ENCODE measurements at places on chromosomes 13 and 19.
A peak's percentile ranks its signal among the peaks of the same experiment; 100 is the strongest.

DNA sequence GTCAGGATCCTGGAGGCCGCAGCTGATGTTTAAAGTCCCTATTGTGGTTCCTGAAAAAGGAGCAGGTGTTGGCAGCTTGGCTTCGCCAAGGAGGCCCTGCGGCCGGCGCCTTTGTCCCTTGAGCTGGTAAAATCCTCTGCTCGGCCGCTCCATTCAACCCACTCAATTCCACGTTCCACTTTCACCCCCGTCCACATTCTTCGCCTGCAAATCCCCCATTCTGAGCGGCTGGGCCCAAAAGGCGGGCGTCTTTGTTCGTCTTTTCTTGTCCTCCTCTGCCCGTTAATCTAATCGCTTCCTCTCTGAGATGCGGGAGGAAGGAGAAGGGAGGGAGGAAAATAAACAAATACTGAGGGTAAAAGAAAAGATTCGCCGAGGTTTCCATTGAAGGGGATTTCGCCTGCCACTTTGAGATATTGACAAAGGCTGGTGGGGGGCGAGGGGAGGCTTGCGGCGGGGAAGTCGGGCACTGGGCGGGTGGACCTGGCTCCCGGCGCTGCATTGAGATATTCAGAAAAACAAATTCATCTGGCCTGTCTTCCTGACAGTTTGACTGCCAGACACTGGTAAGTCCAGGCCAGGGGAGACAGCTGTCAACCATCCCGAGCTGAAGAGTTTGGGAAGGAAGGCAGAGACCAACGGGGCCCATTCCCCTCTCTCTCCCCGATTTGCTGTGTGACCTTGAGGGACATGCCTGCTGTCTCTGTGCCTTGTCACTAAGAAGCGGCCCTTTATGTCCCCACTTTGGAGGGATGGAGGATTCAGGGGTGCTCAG, 37.6 kb downstream of the ZNRF4 start:
- DNase-seq: no peak

DNA sequence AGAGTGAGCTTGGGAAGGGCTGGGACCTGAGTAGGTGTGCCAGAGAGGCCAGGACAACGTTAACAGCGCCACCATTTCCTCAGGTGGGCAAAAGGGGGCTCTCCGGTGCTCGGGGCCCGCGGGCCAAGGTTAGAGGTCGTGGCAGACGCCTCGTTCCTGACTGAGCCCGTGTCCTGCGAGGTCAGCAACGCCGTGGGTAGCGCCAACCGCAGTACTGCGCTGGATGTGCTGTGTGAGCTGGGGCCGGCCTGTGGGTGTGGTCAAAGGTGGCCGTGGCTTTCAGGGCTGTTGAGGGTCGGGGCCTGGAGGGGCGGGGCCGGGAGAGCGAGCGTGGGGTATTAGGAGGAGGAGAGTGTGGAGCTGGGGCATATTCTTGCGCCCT, 3.7 kb downstream of the KIRREL2 start:
- no peak for DNase-seq

GRCh38 chr13:32056316-32056715, 24.7 kb downstream of the FRY start:
- DNase-seq: no peak

DNA sequence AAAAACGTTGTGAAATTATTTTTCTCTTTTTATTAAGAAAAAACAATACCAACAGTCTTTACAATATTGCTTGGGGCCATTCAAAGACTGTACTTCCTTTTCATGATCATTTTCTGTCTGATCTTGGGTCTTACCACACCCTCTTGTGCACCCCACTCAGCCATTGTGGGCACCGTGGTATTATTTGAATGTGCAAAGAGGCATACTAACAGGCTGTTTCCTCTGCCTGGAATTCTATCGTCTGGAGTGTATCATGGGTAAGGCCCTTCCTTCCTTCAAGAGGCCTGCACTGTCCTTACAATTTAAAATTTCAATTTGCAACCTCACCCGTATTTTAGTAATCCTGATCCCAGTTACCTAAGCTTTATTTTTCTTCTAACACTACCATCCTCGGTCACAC, 76.5 kb downstream of the FGF14 start:
- no peak for DNase-seq

DNA sequence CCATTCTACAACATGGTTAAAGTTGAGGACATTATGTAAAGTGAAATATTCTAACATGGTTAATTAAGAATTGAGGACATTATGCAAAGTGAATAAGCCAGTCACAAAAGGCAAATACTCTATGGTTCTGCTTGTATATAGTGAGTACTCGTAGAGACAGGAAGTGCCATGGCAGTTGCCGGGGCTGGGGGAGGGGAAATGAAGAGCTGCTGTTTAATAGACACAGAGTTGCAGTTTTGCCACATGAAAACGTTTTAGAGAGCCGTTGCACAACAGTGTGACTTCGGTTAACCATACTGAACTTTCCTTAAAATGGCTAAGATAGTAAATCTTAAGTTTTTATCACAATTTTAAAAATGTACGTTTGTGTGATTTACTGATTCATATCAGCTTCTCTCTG, 176.9 kb downstream of the SHISA2 start:
- DNase-seq: no peak

DNA sequence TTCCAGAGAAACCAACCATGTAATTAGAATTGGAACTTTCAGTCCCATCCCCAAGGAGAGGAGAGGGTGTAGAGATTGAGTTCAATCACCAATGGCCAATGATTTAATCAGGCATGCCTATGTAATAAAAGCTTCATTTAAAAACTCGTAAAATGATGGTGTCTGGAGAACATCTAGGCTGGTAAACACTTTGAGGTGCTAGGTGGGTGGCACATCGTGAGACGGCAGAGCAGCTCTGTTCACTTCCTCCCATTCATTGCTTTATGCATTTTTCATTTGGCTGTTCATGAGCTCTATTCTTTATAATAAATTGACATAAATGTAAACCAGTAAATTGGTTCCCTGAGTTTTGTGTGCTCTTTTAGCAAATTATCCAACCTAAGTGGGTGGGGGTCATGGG, 90.1 kb downstream of the ELF1 start:
- no peak for DNase-seq

DNA sequence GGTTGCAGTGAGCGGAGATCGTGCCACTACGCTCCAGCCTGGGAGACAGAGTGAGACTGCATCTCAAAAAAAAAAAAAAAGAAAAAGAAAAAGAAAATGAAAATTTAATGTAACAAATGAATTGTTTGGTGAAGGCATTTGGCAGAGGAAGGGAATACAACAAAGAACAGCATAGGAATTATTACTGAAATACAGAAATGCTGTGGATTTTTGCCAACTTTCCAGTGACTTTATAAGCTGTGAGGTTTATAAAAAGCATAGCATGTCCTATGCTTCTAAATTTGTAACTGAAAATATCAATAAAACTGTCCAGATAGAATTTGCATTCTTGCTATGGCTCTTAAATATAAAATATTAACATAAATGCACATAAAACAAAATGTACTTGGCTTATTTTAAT, 112.9 kb upstream of the IRS2 start:
- DNase-seq: no peak

DNA sequence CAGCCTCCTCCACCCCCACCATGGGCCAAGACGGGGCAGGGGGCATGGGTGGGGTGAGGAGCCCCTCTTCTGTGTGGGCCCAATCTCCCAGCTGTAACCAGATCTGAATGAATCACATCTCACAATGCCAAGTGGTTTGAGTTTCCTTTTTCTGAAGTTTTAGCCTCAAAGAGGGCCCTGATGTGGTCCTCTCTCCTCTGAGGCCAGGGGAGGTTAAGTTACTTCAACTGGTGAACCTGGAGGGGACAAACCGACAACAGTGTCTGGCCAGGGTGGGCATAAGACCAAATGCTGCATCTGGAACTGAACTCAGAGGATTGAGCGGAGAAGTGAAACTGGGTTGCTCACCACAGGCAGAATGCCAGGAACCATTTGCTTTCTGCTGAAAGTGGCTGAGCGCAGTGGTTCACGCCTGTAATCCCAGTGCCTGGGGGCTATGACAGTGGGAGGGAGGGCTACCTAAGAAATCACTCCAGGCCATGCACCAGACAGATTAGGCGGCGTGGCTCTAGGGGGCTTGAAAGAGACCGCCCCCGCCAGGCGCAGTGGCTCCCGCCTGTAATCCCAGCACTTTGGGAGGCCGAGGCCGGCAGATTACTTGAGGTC, 15.4 kb upstream of the IRGC start:
- peak; percentile 88 for DNase-seq

DNA sequence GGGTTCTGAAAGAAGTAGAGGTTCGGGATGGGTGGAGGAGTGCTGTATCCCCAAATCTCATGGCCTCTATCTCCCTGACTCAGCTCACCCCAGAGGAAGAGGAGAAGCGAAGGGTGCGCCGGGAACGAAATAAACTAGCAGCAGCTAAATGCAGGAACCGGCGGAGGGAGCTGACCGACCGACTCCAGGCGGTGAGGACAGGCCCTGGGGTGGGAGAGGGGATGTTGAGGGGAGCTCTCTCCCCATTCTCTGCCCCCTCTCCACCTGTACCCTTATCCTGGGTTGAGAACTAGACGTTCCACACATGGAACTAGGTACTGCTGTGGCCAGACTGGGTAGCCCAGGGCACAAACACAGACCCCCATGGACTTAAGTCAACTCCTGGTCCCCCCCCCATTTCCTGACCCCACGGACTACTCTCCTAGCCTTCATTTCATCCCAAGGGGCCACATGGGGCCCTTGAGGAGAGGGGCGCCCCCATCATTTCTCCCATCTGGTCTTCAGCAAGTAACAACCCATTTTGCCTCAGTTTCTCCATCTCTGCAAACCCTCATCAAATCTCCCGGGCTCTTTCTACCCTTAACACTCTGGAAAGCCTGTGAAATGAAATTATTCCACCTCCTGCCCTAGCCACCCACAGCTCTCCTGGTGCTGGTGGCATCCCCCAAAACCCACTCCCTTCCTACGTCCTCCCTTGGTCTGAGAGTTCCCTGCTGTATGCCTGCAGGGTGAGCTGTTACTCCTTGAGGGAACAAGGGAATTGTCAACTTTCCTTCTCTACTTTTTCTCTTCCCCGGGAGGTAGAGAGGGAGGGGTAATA, 3.5 kb downstream of the FOSB start:
- no peak for DNase-seq

DNA sequence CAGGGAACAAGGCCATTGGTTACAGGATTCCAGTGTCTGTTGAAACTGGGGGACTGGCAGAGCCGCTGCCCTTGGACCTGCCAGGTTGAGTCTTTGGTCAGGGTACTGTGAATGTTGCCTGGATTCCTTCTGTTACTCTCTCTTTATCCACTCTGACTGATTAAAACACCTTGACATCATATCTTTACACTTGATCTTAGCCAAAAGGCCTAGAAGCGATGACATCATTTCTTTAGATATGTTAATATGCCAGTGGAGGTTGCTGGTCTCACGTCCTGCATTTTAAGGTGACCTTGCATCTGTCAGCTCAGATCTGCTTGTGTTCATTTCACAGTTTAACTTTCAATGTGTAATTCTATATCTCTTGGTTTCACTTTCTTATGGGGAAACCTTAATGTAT, 9.2 kb downstream of the GPATCH1 start:
- no peak for DNase-seq

DNA sequence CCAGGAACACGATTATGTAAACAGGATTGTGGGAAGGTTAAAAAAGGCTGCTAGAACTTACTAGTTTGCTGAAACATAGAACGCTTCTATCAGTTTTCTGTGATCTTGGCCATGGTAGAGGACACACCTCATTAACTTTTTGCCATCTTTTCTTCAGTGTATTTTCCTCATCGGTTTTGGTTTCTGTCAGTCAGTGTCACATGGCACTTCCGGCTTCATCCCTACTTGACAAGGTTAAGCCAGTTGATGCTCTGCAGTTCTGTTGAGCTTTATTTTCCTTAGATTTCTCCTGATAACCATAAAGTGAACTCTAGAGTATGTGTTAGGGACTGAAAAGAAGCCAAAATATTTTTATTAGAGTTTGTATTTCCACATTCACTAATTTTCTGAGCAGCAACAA, 147.5 kb downstream of the NDFIP2 start:
- DNase-seq: no peak

DNA sequence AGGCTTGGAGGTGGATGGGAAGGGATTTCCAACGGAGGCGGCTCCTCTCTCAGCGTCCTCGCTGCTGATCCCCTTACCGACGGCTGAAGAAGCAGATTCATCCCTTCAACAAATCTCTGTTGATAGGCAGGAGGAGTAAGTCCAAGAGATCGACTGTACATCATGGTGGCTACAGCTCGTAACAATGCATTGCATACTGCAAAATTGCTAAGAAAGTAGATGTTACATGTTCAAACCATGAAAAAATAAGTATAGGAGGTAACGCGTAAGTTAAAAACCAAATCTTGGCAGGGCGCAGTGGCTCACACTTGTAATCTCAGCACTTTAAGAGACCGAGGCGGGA, 468 bp upstream of the SLC39A3 start:
- no peak for DNase-seq

DNA sequence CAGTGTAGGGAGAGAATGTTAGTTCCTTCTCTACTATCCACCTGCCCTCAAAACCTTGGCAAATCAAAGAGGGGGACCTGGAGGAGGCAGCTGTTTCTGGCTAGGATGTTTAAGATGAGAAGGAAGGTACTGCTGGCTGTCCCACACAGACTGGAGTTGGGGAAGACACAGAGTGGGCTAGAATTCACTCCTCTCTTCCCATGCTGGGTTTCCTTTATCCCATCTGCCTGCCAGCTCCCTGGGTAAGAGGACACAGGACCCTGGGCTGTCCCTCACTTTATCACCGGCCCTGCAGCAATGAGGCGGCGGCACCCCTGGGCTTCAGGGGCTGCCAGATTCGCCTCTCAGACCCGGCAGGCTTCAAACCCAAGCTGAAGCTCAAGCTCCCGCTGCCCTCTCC, 69.5 kb downstream of the KLF2 start:
- DNase-seq: no peak

DNA sequence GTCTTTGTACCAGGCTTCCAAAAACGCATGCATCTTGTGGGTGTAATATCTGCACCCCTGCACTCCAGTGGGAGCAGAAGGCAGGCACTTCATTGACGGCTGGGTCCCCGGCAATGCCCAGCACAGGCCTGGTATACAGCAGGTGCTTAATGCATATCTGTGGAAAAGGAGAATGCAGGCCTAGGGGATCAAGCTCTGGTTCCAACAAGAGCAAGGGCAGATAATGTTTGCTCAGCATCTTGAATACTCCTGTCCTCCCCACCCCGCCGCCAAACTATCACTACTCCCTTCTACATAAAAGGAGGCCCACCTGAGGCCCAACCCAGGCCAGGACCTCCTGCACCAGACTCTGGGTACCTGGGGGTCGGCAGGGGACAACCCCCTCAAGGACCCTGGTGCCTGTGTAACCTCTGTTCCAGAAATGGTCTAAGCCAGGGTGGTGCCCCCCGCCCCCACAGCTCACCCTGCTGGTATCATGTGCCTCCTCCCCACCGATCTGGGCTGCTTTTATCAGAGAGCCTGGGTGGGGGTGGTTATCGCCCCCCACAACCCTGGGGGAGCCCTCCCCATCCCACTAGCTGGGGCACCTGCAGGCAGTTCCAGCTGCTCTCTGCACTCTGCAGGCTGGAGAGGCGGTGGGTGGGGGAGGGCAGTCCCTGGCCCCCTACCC, 4.8 kb downstream of the KLF16 start:
- no peak for DNase-seq

DNA sequence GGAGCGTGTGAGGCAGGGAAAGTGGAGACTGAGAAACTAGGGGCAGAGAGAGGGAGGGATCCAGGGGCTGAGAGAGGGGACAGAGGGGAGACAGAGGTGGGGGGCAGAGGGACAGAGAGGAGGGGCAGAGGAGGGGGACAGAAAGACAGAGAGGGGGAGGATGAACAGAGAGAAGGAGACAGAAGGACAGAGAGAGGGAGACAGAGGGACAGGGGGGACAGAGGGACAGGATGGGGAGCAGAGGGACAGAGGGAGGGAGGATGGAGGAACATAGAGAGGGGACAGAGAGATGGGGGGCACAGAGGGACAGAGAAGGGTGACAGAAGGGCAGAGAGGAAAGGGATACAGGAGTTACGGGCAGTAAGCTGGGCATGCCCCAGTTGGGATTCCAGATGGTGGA, 14.7 kb upstream of the NANOS2 start:
- no peak for DNase-seq

Measured in fibroblast of mammary gland (primary cell).